Activated CD4-positive, alpha-beta T cell treated with anti-CD3 and anti-CD28 coated beads, Interleukin-2, amount 10 ng/mL, durations not matched to agents 7 days and 5 days (primary cell): ENCODE measurements at places on chromosomes 4 and X.

DNA sequence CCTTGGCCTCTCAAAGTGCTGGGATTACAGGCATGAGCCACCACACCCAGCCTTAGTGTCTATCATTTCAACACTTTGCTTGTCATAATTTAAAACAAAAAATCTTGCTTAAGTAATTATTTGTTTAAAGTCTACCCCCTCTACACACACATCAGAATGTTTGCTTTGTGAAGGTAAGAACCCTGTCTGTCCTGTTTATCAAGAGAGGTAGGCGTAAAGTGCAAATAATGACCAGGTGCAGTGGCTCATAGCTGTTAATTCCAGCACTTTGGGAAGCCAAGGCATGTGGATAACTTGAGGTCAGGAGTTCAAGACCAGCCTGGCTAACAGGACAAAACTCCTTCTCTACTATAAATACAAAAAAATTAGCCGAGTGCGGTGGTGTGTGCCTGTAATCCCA, 326.7 kb upstream of the CLNK start:
- no peak for DNase-seq

GRCh38 chr4:98502031-98502430, 156.4 kb downstream of the TSPAN5 start:
- DNase-seq: no peak

DNA sequence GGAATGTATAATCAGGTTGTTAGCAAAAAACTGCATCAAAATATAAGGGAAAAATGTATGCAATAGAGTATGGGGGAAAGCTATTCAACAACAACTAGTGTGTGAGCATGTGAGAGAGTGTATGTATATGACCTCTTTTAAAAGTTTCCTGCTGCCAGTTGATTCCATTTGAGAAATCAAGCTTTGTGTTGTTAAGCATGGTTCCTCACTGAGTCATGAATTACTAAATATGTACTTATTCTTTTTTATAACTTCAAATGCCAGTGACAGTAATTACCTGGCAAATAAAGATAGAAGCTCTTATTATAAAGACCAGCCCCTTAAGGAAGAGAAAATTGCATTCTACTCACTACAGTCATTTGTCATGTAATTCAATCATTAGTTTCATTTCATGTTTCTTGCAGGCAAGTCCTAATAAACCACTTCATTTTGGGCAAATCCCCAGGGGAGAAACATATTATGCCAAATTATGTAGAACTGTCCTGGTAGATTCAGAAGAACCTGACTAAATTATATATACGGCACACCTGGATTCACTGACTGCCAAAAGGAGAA, 19.2 kb downstream of the RASGEF1B start:
- DNase-seq: no peak

GRCh38 chr4:145446184-145446583, 35.5 kb upstream of the SMAD1 start:
- DNase-seq: no peak

GRCh38 chr4:84583876-84584380, 1.0 kb downstream of the CDS1 start:
- DNase-seq: no peak

DNA sequence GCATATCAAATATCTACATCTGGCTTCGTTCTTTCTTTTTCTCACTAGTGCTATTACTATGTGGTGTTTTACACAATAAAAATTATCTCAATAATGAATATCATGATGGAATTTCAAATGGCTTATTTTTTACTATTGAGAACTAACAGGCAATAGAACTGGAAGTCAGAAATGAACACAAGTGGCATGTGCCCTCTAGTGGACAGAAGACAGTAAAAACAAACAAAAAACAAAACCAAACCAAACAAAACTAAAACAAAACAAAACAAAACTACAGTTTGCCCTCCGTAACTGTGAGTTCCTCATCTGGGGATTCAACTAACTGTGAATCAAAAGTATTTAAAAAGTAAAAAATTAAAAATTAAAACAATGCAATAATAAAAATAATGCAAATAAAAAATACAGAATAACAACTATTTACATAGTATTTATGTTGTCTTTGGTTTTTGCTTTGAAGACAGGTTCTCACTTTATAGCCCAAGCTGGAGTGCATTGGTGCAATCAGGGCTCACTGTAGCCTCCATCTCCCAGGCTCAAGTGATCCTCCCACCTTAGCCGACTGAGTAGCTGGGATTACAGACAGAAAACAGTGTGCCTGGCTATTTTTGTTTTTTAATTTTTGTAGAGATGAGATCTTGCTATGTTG, 195.6 kb upstream of the TACR3 start:
- DNase-seq: no peak

DNA sequence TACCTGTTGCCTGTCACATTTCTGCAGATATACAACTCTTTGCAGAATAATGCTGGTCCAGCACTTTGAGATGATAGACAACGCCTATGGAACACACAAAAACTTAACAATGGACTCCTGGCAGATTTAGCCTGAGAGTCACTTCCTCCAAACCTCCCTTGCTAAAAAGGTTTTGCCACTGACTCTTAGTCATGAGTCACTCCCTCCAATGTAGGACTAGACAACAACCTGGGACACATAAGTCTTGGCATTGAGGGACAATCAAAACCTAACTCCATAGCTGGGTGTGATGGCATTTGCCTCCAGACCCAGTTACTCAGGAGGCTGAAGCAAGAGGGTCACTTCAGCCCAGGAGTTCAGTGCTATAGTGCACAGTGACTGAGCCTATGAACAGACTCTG, 22.0 kb upstream of the EIF4E start:
- DNase-seq: no peak

- no peak for DNase-seq
Observed at GRCh38 chr4:112927544-112927943, 121.9 kb upstream of the ANK2 start.

DNA sequence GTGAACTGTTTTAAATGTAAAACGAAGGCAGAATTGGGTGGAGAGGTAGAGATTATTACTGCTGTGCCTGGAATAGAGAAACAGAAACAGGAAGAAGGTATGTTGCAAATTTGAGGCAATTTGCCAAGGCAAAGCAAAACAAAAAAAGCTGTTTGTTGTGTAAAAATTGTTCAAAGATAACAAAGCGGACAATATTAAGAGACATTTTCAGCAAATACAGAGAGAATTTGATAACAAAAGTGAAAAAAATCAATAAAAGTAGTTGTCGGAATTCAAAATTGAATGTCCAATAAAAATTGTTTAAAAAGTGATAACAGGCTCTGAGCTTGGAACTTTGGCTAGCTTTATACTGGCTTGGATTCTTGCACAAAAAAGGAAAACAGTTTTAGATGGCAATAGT, 14.4 kb upstream of the SMS start:
- no peak for DNase-seq

DNA sequence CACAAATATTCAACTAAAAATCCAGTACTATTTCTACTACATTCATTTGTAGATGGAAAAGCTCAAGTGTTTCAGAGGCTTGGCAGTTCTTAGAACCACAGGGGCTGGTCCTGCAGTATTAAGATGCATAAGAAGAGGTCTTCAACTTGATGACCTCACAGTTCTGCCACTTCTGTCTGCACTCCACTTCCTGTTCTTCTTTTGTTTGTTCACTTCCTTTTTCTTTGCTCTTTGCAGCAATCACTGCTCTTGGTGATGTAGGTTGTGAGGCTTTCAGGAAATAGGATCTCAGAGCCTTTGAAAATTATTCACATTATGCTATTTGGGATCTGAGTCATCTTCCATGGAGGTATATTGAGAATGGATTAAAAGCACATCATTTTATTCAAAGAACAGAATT, 602.0 kb upstream of the CPEB2 start:
- DNase-seq: no peak

- DNase-seq: no peak
Observed at GRCh38 chrX:130775849-130776248, 127.2 kb downstream of the ENOX2 start.

DNA sequence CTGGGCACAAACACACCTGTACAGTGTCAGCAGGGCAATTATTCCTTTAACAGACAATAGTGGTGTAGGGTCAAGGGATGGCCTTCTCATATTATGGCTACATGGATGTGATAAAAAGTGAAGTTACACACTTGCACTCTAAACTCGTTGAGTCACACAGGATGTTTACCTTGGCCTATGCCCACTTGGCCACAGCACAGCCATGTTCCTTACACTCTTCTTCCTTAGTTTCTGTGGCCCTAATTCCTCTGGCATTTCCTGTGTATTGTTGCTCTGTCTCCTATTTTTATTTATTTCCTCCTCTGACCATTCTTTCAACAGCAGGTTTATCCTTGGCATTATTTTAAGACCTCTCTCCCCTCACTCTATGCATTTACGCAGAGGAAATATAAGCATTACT, 86.8 kb upstream of the NPFFR2 start:
- no peak for DNase-seq

GRCh38 chrX:129139837-129140598, 383.3 kb downstream of the SMARCA1 start:
- no peak for DNase-seq

GRCh38 chr4:41442810-41443209, 95.1 kb upstream of the LIMCH1 start:
- DNase-seq: no peak

DNA sequence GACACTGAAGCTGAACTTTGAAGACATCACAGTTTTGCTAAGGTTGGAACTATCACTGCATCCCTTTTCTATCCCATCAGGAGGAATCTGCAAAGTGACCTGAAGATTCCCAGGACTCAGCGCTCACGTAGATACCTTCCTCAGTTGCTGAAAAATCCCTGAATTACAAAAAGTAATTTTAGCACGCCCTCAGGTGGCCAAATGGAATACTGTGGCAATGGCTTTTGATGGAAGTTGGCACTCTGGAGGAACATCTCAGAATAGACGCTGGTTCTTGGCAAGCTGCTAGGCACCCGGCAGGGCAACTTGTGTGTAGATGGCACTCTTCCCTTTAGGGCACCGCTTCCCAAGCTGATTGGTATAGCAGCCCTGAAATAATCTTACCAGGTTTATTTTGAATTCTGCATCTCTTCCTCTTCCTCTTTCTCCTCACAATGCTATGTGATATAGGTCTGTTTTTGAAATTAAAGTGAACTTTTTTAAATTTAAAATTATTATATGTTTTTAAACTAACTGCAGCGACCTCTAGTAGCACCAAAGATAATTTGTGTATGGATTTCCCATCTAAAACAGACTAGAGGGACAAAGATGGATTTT, 16.3 kb upstream of the ESX1 start:
- DNase-seq: peak; percentile 31

DNA sequence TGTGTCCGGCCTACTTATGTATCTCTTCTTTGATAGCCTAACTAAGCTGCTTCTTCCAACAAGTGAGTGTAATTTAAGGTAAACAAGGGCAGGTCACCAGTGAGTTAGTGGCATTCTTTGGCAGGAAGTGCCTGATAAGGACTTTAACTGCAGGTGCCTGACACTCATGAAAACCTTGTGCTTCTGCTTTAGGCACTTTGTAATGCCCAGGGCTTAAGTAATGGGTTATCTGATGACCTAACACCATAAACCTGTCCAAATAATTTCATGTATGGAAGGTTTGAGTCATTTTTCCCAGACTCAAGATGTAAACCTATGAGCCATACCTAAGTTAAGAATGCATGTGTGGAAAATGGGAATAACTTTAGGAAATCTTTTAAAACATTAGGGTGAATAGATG, 43.0 kb downstream of the BCOR start:
- DNase-seq: no peak

DNA sequence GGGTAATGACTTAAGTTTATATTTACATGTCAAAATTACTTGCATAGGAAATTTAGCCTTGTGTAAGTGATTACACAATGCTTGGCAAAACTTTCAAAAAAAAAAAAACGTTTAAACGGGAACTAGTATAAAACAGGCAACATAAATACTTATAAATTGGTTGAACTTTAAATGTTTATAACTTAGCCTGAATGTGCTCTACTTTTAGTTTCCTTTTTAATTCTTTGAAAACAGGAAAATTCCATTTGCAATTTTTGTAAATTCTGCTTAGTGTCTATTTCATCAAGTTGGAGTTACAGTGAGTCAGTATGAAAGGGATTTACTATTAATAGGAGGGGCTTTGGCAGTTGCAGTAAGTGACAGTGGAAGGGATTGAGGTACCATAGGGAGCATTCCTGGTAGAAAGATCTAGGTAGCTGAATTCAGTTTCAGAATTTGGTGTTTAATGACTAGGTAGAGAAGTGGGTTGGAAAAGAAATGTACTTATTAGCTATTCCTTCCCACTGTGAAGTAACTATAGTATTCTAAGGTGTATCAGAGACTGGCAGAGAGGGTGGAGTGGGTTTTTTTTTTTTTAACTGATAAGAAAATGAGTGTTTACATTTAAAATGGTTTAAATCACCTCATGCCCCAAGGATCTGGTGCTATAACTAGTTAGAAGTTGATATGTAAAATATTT, 2.8 kb downstream of the STAG2 start:
- DNase-seq: no peak

- no peak for DNase-seq
Observed at GRCh38 chr4:13169731-13170525, 314.2 kb downstream of the RAB28 start.

GRCh38 chr4:90458576-90458975, 331.4 kb downstream of the CCSER1 start:
- no peak for DNase-seq

GRCh38 chr4:108931926-108932325, 169.1 kb upstream of the ETNPPL start:
- DNase-seq: no peak

DNA sequence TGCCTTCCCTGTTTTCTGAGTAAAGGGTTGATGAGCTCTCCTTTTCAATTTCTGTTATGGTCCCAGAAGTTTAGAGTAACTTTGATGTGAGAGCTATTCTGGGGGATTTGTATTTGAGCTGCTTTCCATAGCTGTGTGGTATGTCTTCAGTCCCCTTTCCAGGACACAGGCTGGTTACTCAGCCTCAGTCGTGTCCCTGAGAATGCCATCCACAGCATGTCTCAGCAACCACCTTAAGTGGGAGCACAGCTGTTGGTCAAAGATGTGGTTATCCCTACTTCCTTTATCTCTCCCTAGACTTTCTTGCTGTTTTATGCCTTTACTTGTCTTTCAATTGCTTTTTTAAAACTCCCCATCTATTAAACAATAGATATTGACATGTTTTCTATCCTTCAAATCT, 37.8 kb downstream of the RNF175 start:
- DNase-seq: no peak

GRCh38 chr4:75512386-75513211, 1.6 kb downstream of the RCHY1 start:
- DNase-seq: no peak

GRCh38 chr4:56607926-56608325, 73.2 kb downstream of the HOPX start:
- no peak for DNase-seq

GRCh38 chrX:24494647-24495075, 29.6 kb downstream of the PDK3 start:
- peak; percentile 15 for DNase-seq
